MV-4-11 (cell line): ENCODE measurements at places on chromosomes 4 and X.

DNA sequence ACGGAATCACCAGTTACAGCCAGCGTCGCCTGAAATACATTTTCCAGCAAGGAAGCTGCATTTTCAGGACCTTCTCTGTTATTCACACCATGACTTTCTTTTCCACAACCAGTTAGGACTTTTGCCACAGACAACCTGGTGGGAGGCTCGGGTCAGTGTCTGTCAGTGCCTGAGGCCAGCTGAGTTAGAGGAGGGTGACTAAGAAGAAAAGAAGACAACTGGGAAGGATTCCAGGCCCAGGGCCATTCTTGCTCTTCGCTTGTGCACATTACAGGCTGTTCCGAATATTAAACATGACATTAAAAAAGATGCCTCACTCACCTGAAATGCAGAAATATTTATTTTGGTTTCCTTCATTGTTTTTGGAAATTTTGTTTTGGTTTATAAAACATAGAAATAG lies 21.4 kb upstream of the CENPU start:
- DNase-seq = no peak

- DNase-seq = peak; percentile 30
Measured at GRCh38 chr4:165464813-165465381, 86.1 kb downstream of the CPE start.

GRCh38 chr4:1492651-1493539 lies 86.7 kb upstream of the NKX1-1 start:
- no peak for DNase-seq

- DNase-seq = no peak
Measured at GRCh38 chr4:166458756-166459155, 585.7 kb downstream of the TLL1 start.

- DNase-seq = no peak
Measured at GRCh38 chr4:105145903-105146275, 787 bp upstream of the TET2 start.

DNA sequence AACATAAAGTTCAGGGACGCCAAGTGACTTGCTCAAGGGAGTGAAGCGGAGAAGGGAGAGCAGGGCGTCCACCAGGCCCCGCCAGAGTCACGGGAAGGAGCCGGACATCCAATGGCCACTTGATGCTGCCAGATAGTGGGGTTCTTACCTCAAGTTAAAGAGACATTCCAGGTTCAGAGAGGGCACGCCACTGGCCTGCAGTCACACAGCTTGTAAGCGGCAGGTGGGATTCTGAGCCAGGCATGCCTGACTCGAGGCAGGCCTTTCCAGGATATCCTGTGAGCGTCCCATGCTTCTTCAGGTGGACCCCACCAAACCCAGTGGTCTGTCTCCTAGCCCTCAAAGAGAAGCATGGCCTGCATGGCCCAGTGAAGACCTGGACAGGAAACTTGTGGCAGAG lies 2.4 kb downstream of the MAN2B2 start:
- no peak for DNase-seq

- DNase-seq = peak; percentile 81
Measured at GRCh38 chrX:22922961-22923360, 76.8 kb upstream of the DDX53 start.

DNA sequence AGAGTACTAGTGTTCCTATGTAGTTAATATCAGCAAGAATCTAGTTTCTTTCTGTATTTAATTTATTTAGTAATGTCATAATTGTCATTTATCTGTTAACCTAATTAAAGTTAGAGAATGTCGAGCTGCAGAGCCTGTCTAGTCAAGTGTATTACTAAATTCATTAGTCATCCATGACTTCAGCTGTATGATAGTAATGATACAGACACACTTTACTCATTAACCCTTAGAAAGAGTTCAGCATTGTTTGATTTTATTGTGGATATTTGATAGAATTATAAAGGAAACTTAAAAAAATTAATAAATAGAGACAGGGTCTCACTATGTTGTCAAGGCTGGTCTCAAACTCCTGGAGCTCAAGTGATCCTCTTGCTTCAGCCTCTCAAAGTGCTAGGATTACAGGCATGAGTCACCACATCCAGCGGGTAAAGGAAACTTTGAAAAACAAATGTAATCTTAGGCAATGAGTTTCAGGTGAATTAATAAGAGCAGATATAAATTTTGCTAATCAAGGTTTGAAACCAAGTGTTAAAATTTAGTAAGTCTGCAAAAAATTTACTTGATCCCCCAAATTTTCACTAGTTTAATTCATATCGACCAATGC lies 110.6 kb downstream of the ANK2 start:
- no peak for DNase-seq

DNA sequence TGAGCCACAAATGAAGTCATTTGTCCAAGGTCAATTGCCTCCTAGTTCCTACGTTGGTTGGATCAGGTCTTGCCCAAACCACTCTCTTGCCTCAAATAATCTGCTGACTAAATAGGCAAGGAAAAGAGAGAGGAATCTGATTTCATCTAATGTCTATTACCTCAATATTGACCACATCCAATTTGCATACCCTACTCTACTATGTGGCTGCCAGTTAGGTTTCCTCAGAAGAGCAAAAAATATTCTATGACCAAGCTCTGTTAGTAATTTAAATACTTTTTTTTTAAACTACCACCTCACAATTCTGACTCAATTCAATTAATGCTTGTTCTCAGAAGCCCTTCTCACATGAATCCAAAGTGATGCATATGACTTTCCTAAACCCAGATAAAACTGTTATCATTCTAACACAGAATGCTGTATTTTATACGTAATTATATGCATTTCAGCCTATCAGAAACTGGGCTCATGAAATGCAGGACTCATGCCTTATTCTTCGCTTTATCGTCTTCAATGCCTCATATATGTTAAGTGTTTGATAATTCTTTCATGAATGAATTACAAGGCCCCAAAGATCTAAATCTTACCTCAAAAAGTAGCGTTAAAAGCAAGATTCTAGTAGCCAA lies 98.6 kb downstream of the HUWE1 start:
- no peak for DNase-seq

DNA sequence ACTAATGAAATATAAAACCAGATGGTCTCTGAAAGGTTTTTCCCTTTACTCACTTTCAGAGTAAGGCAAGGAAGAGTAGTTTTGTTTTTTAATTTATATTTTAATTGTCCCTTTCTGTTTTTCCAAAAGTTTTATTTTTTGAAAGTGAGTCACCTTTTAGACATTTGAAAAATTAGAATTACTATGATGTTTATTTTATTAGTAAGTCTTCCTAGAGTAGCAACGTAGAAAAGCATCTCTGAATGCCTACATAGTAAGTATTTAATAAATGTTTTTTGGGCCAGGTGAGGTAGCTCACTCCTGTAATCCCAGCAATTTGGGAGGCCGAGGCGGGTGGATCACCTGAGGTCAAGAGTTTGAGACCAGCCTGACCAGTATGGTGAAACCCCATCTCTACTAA lies 51.1 kb downstream of the TET2 start:
- no peak for DNase-seq

DNA sequence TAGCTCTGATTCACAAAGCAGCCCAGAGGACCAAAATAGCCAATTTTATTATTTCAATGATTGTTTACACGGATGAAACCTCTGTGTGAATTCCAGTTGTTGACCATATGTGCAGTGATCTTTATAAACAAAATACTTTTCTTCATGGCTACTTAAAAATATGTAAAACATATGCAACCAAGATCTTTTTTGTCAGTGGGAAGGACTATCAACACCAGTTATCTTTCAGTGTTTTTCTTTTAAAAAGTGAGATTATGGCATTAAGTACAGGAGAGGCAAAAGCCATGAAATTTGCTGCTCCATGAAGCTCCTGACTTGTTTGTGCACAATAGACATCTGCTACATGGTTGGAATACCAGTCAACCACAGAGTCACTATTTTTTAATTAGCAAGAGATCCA lies 184.4 kb downstream of the DKK2 start:
- no peak for DNase-seq

DNA sequence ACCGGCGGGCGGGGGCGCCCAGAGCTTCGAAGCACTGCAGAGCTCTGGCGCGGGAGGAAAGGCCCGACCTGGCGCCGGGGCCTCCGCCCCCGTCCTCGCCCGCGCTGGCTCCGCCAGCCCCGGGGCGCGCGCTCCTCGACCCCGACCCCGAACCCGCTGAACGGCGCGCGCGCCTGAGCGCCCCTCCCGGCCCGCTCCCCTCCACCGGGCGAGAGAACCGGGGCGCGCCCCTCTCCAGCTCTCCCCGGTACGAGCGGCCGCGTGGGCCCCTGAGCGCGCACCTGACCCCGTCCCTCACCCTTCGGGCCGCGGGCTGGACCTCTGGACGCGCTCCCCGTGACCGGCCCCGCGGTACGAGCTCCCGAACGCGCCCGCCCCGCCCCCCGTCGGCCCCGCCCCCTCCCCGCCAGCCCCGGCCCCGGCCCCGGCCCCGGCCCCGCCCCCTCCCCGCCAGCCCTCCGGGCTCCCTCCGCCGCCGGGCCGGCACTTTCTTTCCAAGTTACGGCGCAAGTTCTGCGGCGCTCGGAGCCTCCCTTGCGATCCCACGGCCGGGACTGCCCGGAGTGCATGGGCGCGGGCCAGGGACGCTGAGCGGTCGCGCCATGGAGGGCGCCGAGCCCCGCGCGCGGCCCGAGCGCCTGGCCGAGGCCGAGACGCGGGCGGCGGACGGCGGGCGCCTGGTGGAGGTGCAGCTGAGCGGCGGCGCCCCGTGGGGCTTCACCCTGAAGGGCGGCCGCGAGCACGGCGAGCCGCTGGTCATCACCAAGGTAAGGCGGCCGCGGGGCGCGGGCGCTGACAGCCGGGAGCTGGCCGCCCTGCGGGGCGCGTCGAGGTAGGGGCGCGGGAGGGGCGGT lies at the start of gene SHROOM2:
TSS of gene SHROOM2 (plus strand) at position 486 of the 854 bp plus-strand sequence. CDS start at position 603, 117 bp downstream.
- no peak for DNase-seq

DNA sequence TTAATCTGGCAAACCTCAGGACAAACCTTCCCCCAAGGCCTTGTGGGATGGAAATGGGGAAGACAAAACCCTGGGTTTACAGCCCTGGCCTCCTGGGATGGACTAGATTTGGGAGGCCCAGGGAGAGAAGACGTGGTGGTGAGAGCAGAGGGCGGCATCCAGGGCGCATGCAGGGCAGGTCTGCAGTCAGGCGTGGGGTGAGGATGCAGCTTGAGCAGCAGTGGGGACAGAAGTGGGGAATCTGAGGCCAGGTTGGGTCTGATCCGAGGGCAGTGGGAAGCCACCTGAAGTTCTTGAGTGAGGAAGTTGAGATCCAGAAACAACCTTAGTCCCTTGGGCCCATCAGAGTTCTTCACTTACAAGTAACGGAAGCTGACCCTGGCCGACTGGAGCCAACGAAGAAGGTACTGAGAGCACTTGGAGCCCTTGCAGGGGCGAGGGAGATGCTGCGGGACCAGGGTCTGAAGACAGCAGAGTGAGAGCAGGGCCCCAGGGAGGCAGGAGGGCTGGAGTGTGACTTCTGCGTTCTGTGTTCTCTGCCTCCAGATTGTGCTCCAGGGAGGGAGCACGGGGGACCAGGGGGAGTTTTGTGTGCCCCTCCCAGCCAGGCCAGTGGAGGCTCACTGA lies 42.0 kb upstream of the GPR78 start:
- no peak for DNase-seq

GRCh38 chrX:152637649-152638442 lies at the start of gene GABRQ:
GABRQ (plus strand) TSS chrX:152637895; CDS start chrX:152638203, 308 bp downstream.
- no peak for DNase-seq

DNA sequence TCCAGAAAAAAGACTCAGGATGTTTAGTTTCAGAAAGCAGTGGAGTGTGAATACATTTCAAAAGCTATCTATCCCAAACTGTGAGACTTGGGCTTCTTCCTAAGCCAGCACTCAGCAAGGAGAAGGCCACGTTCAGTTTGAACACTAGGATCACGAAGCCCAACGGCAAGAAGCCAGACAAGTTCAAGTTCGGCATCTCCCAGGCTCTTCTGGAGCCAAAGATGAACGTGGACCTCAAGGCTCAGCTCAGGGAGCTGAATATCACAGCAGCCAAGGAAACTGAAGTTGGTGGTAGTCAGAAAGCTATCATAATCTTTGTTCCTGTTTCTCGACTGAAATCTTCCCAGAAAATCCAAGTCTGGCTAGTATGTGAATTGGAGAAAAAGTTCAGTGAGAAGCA lies 7.6 kb downstream of the PLAC1 start:
- DNase-seq = no peak

GRCh38 chr4:169416997-169417396 lies 146.2 kb upstream of the SH3RF1 start:
- DNase-seq = no peak

GRCh38 chr4:123345137-123345934 lies 51.3 kb upstream of the SPRY1 start:
- no peak for DNase-seq

GRCh38 chr4:155270671-155271070 lies 62.2 kb downstream of the NPY2R start:
- no peak for DNase-seq

- DNase-seq = no peak
Measured at GRCh38 chr4:148445071-148445859, 3.1 kb upstream of the NR3C2 start.

DNA sequence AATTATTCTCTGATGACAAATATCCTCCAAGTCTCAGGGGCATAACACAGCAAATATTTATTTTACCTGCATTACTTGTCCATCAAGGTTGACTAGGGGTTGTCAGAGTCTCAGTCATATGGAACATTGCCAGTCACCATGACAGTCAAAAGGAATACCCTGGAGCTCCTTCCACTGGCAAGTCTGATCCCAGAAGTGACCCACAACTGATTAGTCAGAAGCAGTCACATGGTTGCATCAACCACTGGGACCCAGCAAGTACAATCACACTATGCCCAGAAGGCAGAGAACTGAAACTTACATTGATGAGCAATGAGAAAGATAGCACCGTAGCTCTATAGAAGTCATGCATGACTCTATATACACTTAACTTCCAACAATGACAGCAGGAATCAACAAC lies 41.9 kb upstream of the SOD3 start:
- DNase-seq = peak; percentile 84

GRCh38 chr4:130403221-130403620 lies 1307.3 kb downstream of the C4orf33 start:
- no peak for DNase-seq

DNA sequence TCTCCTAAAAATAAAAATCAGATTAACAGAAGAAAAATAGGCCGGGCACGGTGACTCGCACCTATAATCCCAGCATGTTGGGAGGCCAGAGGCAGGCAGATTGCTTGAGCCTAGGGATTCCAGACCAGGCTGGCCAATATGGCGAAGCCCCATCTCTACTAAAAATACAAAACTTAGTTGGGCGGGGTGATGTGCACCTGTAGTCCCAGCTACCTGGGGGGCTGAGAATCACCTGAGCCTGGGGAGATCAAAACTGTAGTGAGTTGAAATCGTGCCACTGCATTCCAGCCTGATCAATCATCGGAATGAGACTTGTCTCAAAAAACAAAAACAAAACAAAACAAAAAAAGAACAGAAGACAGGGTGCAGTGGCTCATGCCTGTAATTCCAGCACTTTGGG lies 32.8 kb upstream of the NOCT start:
- no peak for DNase-seq

- DNase-seq = no peak
Measured at GRCh38 chr4:157776930-157777528, 395.8 kb downstream of the GASK1B start.

DNA sequence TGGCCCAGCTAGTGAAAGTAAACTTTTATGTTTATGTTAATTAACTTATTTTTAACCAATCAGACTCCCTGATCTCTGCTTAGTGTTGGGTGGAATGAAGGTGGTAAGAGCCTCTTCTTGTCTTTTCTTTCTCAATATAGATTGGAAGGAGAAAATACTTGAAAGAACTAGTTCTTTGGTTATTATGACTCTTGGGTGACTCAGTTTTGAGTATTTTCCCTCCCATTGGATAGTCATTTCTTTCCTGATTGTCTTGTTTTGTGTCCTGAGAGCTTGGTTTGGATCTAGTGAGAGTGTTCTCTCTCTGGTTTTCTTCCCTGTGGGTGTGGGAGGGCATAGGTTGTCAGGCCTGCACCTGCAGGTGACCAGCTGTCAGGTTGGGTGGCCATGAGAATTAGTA lies 172.0 kb upstream of the GLRA2 start:
- DNase-seq = no peak

GRCh38 chr4:119506806-119507205 lies 121.8 kb downstream of the PDE5A start:
- DNase-seq = no peak
